Stimulated activated CD8-positive, alpha-beta memory T cell treated with anti-CD3 and anti-CD28 coated beads, Interleukin-4, amount 100 ng/mL, for 1 hour (primary cell): ENCODE measurements at places on chromosomes 3 and 15.

- DNase-seq: no peak
These were observed 532.4 kb upstream of the GBE1 start for GRCh38 chr3:82293867-82294266.

DNA sequence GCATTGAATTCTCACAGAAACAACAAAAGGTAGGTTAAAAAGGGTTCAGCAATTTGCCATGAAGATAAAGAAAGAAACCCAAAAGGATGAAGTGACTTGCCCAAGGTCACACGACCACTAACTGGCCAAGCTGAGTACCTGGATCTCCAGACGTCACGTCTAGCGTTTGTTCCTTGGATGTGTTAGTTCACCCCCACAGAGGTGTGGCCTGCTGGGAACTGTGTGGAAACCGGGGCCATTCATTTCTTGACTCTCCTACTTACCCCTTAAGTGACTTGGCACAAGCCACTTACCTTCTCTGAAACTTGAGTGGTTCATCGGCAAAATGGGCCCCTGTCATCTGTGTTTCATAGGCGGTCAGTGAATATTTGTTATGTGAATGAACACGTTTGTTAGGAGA, 244.3 kb upstream of the SLCO3A1 start:
- no peak for DNase-seq

DNA sequence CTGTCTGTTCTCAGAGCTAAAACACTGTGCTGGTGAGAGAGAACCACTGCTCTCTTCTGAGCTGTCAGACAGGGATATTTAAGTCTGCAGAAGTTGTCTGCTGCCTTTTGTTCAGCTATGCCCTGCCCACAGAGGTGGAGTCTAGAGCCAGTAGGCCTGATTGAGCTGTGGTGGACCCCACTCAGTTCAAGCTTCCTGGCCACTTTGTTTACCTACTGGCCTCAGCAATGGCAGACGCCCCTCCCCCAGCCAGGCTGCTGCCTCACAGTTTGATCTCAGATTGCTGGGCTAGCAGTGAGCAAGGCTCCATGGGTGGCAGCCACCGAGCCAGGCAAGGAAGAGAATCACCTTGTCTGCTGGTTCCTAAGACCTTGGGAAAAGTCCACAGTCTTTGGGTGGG, 21.0 kb upstream of the CACNA1D start:
- DNase-seq: no peak

GRCh38 chr15:41853831-41854230, 15.2 kb downstream of the PLA2G4B start:
- no peak for DNase-seq

GRCh38 chr3:114582929-114583328, 289.1 kb downstream of the TIGIT start:
- no peak for DNase-seq

DNA sequence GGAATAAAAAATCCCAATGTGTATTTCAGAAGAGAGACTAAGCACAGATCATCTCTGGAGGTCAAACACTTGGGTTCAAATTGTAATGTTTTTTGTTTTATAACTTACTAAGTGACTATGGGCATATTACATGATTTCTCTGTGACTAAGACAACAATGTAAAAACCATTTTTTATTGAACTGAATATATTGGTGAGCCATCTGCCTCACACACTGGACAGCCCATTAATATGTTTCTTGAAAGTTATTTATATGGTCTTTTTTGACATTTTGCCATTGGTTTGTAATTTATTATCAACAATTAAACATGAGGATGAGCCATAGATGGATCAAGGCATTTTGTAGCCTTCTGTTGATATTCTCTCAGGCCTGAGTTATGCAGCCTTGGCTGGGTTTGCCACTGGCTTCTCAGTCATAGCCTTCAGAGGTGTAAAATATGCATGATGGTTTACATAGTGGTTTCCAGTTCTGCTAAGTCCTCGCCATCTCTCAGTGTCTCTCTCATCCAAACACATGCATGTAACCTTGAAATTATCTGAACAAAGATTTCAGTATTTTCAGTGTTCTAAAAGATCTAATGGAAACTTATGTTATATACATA, 997.2 kb downstream of the DIPK2A start:
- no peak for DNase-seq

GRCh38 chr15:29364426-29365078, 94.9 kb upstream of the NSMCE3 start:
- DNase-seq: no peak

GRCh38 chr3:113626503-113627371, 69.7 kb downstream of the USF3 start:
- DNase-seq: no peak

DNA sequence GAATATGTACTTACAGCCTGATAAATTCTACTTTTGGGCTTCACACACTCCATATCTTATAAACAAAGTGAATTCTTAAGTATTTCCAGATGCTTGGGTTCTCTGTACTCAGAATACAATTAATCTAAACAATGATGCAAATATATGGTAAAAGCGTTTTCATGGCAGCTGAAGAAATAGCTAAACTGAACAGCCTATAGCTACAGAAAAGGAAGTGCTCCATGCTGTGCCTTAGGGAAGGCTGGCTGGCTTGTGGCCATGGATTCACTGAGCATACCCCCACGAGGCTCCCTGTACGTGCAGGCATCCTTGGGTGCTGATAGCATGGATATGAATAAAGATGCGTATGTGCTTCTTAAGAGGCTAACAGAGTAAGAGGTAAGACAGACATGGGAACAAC, 264.0 kb downstream of the KLF13 start:
- DNase-seq: no peak

DNA sequence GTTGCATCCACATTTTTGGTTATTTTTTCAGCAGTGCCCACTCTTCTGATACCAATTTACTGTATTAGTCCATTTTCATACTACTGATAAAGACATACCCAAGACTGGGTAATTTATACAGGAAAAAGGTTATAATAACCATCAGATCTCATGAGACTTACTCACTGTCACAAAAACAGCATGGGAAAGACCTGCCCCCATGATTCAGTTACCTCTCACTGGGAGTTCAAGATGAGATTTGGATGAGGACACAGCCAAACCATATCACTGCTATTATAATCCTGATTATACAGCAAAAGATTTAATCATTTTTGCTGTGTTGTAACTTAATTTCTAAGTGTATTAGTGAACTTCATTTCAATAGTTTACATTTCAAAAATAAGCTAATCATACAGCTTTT, 6.6 kb downstream of the ZBED2 start:
- no peak for DNase-seq

DNA sequence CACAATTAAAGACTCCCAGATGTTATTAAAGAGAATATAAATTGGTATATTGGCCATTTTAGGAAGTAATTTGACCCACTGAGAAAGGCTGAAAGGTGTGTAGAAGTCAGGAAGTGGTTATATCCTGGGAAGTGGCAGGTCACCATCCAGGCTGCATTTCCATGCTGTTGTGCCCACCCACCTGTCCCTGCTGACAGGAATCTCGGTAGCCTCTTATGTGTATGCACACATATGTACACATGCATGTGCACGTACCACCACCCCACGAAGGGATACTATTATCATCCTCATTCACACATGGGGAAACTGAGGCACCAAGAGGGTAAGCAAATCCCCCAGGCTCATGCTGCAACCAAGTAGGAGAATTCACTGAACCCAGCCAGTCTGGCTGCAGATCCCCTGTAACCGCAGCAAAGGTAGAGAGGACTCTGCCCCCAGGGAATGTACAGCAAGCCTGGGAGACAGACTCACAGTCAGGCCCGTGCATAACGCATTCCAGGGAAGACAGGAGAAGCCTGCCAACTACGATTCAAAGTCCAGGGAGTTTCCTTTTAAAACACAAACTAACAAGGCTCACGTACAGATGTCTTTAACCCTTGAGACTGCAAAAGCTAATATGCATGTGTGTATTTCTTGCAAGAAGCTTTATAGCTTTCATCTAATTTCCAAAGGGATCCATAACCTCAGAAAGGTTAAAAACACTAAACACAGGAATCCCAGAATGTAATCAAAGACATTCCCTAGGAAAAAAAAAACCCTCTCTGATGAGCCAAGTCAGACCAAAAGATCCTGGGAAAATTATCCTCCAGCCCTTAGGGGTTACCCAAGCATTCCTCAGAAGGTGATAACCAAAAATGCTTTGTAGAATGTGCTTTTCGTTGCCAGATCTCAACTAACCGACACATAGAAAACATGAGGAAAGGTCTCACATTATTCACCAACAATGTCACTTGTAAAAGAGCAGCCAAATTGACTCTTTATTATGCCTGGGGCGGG, 129.6 kb downstream of the ADAMTS17 start:
- no peak for DNase-seq

DNA sequence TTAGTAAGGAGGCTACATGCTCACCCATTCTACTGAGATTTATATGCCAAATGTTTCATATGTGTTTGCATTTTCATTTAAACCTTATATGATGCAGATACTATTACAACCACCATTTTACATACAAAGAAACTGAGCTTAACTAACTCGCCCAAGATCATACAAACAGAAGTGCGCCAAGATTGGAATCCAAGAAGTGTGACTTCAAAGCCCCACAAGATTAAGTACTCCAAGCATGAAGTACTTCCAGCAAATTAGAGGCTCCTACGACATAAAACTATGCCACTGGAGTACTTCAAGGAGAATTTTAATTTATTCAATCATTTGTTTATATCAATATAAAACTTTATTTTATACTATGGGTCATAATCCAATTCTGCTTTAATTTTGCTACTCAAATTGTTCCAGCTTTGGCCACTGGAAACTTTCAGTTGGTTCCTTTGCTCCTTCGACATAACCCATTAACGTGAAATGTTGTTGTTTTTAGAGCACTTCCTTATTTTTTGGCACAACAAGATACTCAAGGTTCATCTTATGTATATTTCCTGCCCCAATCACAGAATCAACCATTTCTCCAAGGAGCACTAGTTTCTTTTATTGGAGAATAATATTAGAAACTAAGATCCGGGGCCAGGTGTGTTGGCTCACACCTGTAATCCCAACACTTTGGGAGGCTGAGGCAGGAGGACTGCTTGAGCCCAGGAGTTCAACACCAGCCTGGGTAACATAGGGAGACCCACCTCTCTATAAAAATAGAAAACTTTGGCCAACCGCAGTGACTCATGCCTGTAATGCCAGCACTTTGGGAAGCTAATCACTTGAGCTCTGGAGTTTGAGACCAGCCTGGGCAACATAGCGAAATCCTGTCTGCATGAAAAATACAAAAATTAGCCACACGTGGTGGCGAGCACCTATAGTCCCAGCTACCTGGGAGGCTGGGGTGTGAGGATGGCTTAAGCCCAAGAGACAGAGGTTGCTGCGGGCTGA, 10.4 kb downstream of the INO80 start:
- no peak for DNase-seq

DNA sequence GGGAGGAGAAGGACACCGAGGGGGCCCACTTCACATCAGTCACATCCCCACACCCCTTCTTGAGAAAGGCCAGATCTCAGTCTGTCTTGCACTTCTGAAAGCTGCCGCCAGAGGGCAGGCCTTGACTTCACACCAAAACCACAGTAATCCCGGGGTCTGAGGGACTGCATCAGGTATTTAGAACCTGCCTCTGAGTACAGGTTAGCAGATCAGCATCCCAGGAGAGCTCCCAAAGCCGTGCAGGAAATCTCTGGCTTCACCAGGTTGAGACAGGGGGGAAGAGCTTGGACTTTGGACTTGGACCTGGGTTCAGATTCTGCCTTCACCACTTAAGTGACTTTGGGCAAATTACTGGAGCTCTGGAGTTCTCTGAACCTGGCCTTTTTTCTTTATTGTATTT, 50.3 kb downstream of the LHFPL4 start:
- peak; percentile 17 for DNase-seq

GRCh38 chr15:62862717-62863116, 179.8 kb upstream of the TPM1 start:
- DNase-seq: no peak

DNA sequence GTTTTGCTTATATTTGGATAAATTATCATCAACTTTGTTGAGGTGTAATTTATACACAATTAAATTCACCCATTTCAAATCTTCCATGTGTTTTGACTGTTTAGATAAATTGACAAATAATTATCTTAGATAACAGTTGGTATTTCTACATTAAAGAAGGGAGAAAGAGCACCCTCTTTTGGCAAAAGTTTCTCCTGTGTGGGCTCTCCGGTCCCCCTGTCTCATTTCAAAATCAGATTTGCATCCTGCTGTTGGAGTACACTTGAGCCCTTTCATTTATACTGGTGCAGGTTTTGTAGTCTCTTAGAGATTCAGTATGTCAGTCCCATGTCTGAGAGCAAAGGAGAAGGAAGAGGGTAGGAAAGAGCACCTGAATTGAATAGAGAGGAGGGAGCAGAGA, 49.4 kb downstream of the NKIRAS1 start:
- DNase-seq: no peak

DNA sequence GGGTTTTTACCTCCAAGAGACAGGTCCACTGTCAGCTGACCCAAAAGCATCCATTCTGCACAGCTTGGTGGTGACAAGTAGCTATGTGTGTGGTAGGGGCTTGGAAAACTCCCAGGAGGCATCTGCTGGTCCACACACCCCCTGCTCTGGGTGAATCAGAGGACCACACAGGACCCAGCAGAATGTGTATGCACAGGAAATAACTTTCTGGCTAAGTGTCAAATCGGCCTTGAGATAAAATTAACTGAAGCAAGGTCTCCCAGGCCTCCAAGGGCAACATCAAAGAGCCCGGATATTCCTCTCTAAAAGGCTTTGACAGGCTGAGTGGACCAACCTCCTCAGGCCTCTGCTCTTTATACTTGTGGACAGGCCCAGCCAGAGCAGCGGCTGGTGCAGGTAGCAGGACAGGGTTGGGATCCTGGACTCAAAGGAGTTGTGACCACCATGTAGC, 66.5 kb downstream of the CTNNB1 start:
- DNase-seq: no peak

GRCh38 chr3:106635271-106635670, 742.0 kb upstream of the CCDC54 start:
- no peak for DNase-seq

DNA sequence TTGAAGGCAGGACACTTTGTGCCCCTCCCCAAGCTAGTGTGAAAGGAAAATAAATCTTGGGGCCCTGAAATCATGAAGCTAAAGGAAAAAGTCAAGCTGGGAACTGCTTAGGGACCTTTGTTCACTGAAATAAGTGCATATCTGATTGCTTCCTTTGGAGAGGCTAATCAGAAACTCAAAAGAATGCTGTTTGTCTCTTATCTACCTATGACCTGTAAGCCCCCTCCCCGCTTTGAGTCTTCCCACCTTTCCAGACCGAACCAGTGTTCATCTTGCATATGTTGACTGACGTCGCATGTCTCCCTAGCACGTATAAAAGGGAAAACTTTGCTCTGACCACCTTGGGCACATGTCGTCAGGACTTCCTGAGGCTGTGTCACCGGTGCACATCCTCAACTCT, 53.1 kb downstream of the SLC30A4 start:
- DNase-seq: no peak
